H9 (cell line): ENCODE measurements at places on chromosomes 1 and 21.

DNA sequence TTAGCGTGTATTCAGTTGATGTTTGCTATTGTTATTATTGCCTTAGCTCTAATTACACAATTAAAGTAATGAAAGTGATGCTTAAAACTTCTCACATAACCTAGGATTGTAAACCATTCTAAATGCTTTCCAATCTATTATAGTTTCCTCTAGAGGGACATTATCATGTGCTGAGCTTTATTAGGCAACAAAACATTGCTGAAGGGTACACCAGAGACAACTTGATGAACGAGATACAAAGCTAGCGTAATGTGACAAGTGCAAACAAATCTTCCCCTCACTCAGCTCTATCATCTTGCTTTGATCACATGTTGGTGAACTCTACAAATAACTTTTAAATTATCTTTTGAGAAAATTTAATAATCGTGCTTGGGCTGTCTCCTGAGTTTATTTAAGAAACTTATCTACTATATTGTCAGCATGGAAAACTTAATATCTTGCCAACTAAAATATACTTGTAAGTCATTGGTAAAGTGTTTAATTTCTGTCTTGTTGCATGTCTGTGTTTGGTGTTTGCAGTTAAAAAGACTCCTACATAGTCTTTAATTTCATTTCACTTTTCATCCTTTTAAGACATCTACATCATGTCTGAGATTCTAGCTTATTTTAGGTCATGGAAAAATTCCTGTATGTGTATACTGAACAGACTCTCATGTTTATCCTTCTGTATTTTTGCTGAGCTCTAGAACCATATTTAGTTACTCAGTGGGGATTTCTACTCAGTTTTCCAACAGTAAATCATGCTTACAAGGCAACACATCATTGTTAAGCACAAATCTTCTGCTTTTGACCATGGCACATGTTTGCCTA is 104.2 kb upstream of the ADAMTS5 start:
- DNase-seq = no peak

GRCh38 chr1:234897754-234898454 is 230.7 kb downstream of the TOMM20 start:
- no peak for DNase-seq

- no peak for DNase-seq
Observed at GRCh38 chr1:60974524-60975372, 107.6 kb upstream of the NFIA start.

GRCh38 chr1:207032528-207033017 is at the start of gene C1orf116:
TSS of gene C1orf116 (minus strand) at chr1:207032756. CDS start at chr1:207027598, 5,158 bp downstream.
- peak; percentile 95 for DNase-seq

DNA sequence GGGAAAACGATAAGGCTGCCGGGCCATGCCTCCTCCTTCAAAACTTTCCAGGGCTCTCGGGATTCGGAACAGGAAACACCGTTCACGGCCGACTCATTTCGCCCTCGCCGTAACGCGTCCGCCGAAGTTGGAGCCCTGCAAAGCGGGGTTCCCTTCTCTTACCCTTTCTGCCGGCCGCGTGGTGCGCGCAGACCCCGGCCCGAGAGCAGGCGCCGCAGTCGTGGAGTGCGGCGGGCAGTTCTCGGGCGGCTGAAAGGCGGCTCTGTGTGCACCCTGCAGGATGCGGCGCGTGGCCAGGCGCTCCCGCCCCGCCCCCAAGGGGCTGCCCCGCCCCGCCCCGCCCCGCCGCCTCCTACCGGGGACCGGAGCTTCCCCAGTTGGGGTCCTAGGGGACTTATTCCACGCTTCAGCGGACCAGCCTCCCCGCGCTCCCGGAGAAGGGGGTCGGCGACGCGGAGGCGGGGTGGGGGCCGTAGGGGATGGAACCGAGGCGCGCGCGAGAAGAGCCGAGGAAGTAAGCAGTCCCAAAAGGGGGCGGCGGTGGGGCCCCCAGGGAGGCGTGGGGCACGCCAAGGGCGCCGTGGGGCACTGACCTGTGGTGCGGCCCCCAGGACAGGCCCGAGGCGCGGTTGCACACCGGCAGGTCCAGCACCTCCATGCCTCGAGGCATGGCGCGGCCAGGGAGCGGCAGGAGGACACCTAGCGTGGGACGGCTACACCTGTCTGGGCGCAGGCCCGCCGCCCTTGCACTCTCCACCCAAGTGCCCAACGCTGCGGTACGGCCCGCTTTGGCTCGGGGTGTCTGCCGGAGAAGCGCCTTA is at the start of gene MCOLN2:
TSS of gene MCOLN2 (minus strand) at position 268 of the 821 bp plus-strand sequence. CDS start at position 27, 241 bp downstream.
- peak; percentile 65 for DNase-seq

- peak; percentile 31 for DNase-seq
Observed at GRCh38 chr1:57112148-57112547, 146.3 kb upstream of the C8B start.
